ENCODE measurements at places on chromosomes 11 and 22.
A peak's percentile ranks its signal among the peaks of the same experiment; 100 is the strongest.

- DNase-seq, result no peak
Measured at GRCh38 chr11:118401880-118402590, 629 bp downstream of the ATP5MG start.

GRCh38 chr11:119195680-119196079 is 10.4 kb downstream of the NHERF4 start:
- DNase-seq, result no peak

DNA sequence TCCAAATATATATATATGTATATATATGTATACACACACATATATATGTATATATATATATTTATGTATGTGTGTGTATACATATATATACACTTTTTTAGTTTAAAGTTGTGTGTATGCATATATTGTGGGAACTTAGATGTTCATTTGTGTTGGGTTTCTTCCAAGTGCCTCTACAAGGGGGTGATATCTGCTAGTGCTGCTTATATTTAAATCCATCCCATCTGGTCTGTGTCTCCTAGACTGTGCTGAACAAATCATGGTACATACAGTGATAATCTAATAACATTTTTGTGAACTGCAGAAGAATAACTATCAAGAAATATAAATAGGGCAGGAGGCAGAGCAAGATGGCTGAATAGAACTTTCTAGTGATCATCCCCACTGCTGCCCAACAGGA is 696.4 kb downstream of the LRRC4C start:
- no peak for DNase-seq

DNA sequence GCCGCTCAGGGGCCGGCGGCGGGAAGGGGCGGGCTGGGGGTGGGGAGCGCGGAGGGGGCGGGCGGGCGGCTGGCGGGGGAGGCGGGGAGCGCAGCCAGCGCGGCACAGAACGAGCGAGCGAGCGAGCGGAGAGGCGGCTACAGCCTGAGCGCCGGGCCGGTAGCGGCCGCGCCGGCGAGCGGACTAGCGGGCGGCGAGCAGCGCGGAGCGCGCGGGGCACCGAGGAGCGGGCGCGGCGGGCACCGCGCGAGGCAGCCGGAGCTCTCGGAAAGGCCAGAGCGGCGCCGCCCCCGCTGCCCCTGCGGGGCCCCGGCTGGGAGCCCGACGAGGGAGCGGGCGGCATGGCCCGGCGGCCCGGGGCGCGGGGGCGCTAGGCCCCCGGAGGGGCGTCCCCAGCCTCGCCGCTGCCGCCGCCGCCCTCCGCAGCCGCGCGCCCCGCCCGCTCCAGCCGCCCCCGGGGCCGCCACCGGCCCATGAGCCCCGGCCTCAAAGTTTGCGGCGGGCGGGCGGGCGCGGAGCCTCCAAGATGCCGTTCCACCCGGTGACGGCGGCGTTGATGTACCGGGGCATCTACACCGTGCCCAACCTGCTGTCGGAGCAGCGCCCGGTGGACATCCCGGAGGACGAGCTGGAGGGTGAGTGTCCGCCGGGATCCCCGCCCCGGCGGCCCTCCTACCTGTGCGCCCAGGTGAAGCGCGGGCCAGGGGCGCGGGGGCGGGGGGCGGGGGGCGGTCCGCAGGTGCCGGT is at the start of gene CABP7:
TSS of gene CABP7 (plus strand) at position 105 of the 747 bp plus-strand sequence. CDS start at position 527, 422 bp downstream.
- DNase-seq, result no peak

- DNase-seq, result peak; percentile 70
Measured at GRCh38 chr11:17277024-17277584, 565 bp downstream of the NUCB2 start.

DNA sequence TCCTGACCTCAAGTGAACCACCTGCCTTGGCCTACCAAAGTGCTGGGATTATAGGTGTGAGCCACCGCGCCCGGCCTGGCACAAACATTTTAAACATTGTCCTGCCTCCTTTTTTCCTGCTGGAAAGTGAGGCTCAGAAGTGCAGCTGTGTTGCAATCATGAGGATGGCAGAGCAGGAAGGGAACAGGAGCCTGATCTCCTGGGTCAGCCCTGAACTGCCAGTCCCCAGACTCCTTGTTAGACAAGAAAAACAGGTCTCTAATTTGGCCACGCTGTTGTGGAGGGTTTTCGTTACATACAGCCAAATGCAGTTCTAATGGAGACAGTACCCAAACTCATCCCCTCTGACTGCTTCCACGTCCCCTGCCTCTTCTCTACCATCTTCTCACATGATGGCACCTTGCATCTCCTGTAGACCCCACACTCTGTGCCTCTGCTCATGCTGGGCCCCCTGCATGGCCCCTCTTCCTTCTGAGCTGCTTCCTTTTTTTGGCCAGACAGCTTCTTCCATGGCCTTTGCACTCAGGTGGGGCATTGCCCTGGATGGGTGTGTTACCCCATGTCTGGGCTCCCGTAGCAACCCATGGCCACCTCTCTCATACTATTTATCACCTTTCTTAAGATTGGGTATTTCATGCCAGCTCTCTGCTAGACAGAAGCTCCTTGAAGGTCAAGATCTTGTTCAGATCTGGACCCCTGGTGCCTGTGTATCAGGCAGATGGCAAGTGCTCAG is 227.1 kb downstream of the CEP164 start:
- DNase-seq, result no peak

GRCh38 chr11:125960771-125961170 is 14.9 kb downstream of the VSIG10L2 start:
- DNase-seq, result no peak

- DNase-seq, result no peak
Measured at GRCh38 chr11:118434123-118434552, 2.2 kb upstream of the KMT2A start.

DNA sequence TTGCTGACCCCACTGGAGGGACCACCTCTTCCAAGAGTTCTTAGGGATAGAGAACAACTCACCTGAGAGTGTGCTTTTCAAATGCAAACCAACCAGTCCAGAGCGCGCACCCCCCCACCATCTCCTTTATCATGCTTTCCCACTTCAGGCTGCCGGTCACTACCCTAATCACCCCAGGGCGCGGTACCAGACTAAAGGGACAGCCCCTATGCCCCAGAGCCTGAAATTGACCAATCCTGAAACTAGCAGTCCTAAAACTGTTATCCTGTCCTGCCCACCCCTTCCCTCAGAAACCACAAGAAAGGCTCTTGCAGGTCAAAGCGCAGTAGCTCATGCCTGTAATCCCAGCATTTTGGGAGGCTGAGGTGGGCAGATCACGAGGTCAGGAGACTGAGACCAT is 37.0 kb downstream of the NEAT1 start:
- no peak for DNase-seq

GRCh38 chr11:116263019-116263418 is 509.8 kb downstream of the BUD13 start:
- no peak for DNase-seq

- DNase-seq, result no peak
Measured at GRCh38 chr11:44746894-44747293, 20.1 kb downstream of the TSPAN18 start.

GRCh38 chr11:133525976-133526375 is 6.3 kb downstream of the OPCML start:
- DNase-seq, result no peak

GRCh38 chr11:71946144-71946571 is 17.3 kb downstream of the RNF121 start:
- DNase-seq, result no peak

- no peak for DNase-seq
Measured at GRCh38 chr11:30938171-30938570, 352.0 kb upstream of the MPPED2 start.

GRCh38 chr11:94111241-94111640 is 17.4 kb upstream of the PANX1 start:
- no peak for DNase-seq

DNA sequence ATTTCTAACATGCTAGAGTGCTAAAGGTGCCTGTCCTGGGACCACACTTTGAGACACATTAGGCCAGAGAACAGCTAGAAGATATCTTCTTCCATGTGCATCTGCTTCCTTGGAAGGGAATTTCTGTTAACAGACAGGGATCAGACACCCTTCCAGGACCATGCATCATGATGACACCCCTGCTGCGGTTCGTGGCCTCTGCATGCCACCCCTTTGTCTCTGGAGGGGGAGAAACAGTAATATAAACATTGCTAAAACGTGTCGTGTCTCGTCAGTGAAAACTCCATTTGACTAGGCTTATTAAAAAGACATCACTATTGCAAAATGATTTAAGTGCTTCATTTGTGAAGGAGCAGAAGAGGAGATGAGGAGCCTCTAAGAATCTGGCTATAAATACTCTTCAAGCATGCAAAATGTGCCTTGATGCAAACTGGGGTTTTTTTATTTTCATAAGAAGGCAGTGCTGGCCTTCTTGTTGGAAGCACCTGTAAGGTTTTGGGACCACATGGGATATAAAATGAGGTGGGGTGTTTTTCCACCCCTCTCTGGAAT is 141.6 kb downstream of the MYO18B start:
- DNase-seq, result no peak

GRCh38 chr22:37860796-37861421 is 11.7 kb downstream of the EIF3L start:
- DNase-seq, result no peak

DNA sequence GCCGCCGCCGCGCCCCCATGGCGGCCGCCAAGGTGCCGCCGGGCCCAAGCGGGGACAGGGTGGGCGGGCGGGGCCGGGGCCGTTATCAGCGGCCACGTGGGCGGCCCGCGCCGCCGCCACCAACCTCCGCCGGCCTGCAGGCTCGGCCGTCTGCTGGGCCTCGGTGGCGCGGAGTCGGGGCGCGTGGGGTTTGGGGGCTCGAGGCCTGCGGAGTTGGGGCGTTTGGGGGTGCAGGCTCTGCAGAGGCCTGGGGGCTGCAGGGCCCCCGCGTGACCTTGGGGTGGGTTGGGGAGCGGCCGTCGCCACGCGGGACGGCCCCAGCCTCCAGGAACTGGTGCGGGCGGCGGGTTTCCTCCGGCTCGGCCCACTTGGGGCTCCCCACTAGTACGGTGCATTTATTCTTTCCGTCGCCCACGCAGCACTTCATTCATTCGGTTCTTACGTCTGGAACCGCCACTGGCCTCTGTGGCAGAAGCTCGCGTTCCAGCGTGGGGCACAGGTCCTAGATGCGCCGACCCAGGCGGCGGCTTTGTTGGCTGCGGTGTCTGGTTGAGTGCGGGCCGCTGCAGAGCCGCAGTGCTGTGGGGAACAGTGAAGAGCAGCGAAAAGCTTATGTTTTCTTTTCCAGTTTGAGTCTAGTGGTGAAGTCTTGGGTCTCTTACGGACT is 740 bp upstream of the TRMT2A start:
- peak; percentile 31 for DNase-seq

DNA sequence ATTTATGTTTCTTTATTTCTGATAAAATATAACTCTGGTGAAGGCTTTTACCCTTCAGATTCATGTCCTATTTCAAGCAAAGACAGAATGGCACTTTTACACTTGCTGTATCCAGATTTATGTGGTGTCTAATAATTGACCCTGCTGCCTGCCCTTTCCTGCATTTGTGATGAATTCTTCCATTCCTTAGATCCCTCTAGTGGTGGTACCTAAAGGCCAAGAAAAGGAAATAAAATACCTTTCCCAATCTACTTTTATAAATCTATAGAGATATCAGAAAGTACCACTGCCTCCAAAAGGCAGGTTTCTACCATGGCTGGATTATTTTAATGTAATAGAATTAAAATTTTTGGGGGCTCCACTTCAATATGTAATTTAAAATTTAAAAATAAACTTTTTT is 34.2 kb downstream of the CCDC81 start:
- DNase-seq, result no peak

- DNase-seq, result no peak
Measured at GRCh38 chr11:87260811-87261210, 223.1 kb downstream of the TMEM135 start.

DNA sequence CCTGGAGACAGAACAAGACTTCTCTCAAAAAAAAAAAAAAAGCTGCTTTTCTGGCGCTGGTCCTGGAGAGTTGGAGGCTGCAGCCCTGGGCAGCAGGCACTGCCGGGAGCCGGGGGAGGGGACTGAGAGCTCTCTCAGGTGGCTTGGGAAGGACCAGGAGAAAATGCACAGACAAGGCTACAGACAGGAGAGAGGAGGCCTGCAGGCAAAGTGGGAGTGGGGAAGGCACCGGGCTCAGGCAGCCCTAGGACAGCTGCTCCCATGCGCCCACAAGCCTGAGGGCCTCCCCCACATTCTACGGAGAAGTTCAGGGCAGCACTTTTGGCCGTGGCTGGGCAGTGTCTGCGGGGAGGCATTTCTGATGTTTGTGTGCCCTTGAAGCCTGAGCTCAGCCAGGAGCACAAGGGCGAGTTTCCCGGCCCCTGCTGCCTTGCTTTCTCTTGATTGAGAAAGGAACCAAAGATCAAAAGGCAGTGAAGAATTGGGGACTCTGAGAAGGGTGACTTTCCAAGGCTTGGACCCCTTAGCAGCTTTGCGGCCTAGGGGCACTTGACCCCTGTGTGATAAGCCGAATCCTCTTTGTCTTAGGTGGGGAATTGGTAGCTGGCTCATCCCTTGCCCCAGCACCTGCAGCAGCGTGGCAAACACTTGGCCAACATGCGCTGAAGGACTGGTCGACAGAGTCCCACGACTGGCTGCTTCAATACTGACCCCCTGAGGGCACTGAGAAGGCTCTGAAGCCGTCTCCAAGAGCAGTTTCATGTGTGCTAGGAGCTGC is 35.3 kb downstream of the PPM1F start:
- DNase-seq, result no peak
